Umbilical cord (tissue), 2 donors: ENCODE measurements at places on chromosomes 6 and 20. TPM values are rescaled to one million over a fixed set of nuclear protein-coding genes. Genes with fewer than 3 reads are reported as not detected.

The ECT2L gene
- not detected for total RNA-seq

The SLA2 gene
- total RNA-seq = not detected

The DDR1 gene
- 19.0 TPM for total RNA-seq

The BPIFB2 gene
- total RNA-seq = not detected

The NKX2-2 gene
- total RNA-seq = 1.4 TPM

The ABT1 gene
- total RNA-seq = 5.1 TPM

The UNC5CL gene
- total RNA-seq = not detected

The VIP gene
- 5.3 TPM for total RNA-seq

The HMGCLL1 gene
- total RNA-seq = 10.6 TPM

The PRPH2 gene
- 1.4 TPM for total RNA-seq

The WFDC10B gene
- not detected for total RNA-seq

The ME1 gene
- total RNA-seq = 6.5 TPM

The CLDN20 gene
- 2.2 TPM for total RNA-seq

The CD40 gene
- total RNA-seq = 5.8 TPM

The RGS17 gene
- total RNA-seq = 6.7 TPM

The DACT2 gene
- 8.7 TPM for total RNA-seq

The GPLD1 gene
- total RNA-seq = not detected

The TGM2 gene
- 243 TPM for total RNA-seq

The NRSN2 gene
- 13.2 TPM for total RNA-seq

The NHLRC1 gene
- total RNA-seq = 5.5 TPM

The MED20 gene
- total RNA-seq = 15.2 TPM

The SLC17A1 gene
- total RNA-seq = 6.5 TPM

The SMLR1 gene
- total RNA-seq = 0.72 TPM

The IL17F gene
- total RNA-seq = not detected

The IFNGR1 gene
- 72.0 TPM for total RNA-seq

The SLC22A7 gene
- not detected for total RNA-seq

The NKX2-4 gene
- not detected for total RNA-seq

The HLA-DRA gene
- 47.4 TPM for total RNA-seq

The CST7 gene
- total RNA-seq = not detected

The ZKSCAN8 gene
- 19.5 TPM for total RNA-seq
